ENCODE measurements at places on chromosomes 12 and 14. TPM values are rescaled to one million over a fixed set of nuclear protein-coding genes. Genes with fewer than 3 reads are reported as not detected.

DNA sequence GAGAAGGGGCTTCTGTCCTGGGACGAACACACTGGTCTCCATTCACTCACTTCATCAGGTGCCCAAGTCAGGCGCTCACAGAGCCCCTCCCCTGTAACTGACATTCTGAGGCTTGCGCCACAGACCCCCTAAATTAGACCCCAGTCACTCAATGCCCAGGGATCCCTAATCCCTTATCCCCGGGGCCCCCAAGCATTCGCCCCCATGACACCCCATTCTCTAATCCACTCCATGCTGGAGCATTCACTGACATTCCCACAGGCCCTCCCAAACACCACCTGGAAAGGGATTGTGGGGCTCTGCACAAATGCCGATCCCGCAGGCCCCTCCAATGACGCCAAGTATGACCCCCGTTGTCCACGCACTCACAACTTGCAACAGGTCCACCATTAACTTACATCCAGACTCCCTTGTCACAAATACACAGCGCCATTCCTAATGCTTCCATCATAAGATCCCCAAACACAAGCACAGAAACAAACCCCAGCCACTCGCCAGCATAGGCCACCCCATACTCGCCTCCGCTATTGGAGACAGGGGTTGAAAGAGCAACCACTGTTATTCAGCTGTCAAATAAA lies 1.5 kb downstream of the ZNF605 start:
- H3K27me3 ChIP-seq = no peaks in the 10 kb centered on the region
- peak overlapping the region; percentile 84 for H3K4me3 ChIP-seq
- peak overlapping the region; percentile 86 for H3K27ac ChIP-seq
- DNase-seq = no peak
- H3K4me1 ChIP-seq = peaks cover 15% of the 10 kb centered on the region

GRCh38 chr12:89817501-89818226 lies 109.0 kb upstream of the ATP2B1 start:
- DNase-seq = no peak
- peaks cover 3% of the 10 kb centered on the region for H3K27me3 ChIP-seq
- H3K4me1 ChIP-seq = no peaks in the 10 kb centered on the region
- no peak overlapping the region for H3K4me3 ChIP-seq
- H3K27ac ChIP-seq = no peak overlapping the region

- peaks cover 15% of the 10 kb centered on the region for H3K27me3 ChIP-seq
- no peak for DNase-seq
- H3K4me3 ChIP-seq = no peak overlapping the region
- no peaks in the 10 kb centered on the region for H3K36me3 ChIP-seq
- no peaks in the 10 kb centered on the region for H3K4me1 ChIP-seq
- no peak overlapping the region for H3K27ac ChIP-seq
Observed at GRCh38 chr12:75599061-75599460, 87.7 kb upstream of the KRR1 start.

Gene TMTC1
- not detected for total RNA-seq
